ENCODE measurements at places on chromosomes 1 and 21. TPM values are rescaled to one million over a fixed set of nuclear protein-coding genes. Genes with fewer than 3 reads are reported as not detected.

The SLC30A7 gene
- total RNA-seq, result 52.6 TPM

The RGL1 gene
- 40.8 TPM for total RNA-seq

GRCh38 chr1:177185209-177185608 lies 14.5 kb downstream of the BRINP2 start:
- no peak for DNase-seq

GRCh38 chr1:228867108-228867950 lies 132.1 kb downstream of the RHOU start:
- DNase-seq, result no peak

DNA sequence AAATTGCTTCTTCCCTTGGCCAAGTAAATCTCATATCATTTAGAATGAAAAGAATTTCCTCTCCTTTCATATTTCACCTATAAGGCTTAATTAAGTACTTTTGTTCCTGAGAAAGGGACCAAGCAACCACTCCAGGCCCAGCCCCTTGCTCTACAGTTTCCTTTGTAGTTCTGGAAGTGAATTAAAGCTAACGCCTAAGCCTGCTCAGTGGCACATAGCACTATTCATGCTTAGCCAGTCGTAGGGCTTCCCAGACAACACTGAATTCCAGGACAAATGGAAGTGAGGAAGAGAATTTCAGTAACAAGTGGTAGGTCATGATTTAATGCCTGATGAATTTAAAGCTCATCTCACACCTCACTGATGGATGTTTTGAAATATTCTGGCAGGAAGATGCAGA lies 73.3 kb downstream of the RPAP2 start:
- DNase-seq, result no peak

GRCh38 chr1:170156594-170156993 lies 10.8 kb downstream of the NTMT2 start:
- DNase-seq, result no peak

DNA sequence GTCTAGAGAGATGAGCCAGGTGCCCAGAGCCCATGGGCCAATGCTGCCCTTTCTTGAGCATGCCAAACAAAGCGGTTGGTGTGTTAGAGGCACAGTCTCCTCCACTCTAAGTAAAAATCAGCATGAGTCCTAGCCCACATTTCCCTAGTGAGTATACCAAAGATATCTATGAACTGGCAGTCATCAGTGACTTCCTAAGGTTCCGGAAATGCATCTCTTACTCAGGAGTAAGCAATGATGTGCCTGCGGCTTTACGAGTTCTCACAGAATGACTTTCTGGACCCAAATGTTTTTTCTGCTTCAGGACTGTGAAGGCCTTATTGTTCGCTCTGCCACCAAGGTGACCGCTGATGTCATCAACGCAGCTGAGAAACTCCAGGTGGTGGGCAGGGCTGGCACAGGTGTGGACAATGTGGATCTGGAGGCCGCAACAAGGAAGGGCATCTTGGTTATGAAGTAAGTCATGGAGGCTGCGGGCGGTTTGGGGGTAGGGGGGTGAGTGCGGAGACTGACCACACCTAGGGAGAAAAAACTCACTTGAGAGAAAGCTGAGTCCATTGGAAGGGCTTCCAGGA lies 9.2 kb downstream of the PHGDH start:
- no peak for DNase-seq

GRCh38 chr1:153688736-153689328 lies 10.3 kb downstream of the NPR1 start:
- DNase-seq, result no peak

The KCNN3 gene
- total RNA-seq, result 1.4 TPM

- DNase-seq, result no peak
Observed at GRCh38 chr1:114314098-114314497, 160.4 kb upstream of the SYT6 start.

DNA sequence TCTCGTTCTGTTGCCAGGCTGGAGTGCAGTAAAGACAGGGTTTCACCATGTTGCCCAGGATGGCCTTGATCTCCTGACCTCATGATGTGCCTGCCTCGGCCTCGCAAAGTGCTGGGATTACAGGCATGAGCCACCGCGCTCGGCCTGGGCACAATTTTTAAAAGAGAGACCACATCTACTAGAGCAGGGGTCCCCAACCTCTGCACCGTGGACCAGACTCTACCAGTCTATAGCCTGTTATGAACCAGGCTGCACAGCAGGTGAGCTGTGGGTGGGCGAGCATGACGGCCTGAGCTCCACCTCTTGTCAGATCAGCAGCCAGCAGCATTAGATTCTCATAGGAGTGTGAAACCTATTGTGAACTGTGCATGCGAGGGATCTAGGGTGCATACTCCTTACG lies 20.8 kb downstream of the TNNT2 start:
- DNase-seq, result no peak

DNA sequence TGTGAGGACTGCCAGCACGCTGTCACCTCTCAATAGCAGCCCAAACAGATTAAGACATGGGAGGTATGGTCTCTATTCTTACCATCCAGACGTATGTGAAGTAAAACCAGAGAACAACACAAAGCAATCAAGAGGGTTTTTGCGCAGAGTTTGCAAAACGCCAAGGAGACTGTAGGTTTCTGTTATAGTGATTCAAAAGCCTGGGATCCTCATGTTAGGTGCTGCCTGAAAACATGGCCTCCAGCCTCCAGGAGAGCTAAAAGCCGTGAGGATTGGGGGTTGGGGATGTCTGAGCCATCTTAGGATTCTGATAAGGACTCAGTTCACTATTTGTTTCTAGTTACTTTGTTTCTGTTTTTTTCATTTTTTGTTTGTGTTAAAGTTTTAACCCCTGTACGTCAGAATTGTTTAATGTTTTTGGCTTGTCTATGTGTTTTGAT lies 4.2 kb upstream of the CCT8 start:
- no peak for DNase-seq

The ST6GALNAC5 gene
- not detected for total RNA-seq

DNA sequence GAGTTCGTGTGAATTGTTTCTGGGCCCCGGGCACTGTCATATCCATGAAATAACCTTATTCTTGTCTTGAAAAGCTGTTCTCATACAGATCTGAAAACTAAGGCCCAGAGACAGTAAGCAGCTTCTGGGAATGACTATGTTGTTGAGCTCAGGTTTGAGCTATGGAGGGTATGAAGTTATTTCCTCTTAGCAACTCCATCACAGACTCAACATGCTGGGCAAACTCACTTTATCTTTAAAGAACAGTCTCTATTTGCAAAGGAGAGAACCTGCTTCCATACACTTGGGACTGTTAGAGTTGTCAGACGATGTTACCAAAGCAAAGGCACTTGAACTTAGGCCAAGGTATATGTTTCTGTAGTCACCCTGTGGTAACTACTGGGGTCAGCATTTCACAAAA lies 90.0 kb downstream of the GPR88 start:
- DNase-seq, result no peak

The SLC45A3 gene
- total RNA-seq, result 8.3 TPM

DNA sequence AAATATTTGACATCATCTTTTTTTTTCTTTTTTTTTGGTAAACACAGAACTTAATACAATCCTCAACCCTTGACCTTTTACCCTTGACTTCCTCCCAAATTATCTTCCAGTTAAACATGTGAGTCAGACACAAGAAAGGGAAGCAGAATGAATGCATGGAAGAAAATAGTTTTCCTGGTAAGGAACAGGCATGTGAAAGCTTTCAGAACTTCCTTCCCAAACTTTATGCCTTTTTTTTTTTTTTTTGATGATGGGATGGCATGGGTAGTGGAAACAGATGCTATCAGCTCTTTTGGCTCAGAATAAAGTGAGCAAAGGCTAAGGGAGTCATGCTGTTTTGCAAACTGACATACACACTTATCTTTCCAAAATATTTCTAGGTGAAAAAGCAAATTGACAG lies 1079.1 kb downstream of the TTLL7 start:
- DNase-seq, result peak; percentile 93

GRCh38 chr1:233121947-233122559 lies 171.6 kb downstream of the NTPCR start:
- DNase-seq, result peak; percentile 69

DNA sequence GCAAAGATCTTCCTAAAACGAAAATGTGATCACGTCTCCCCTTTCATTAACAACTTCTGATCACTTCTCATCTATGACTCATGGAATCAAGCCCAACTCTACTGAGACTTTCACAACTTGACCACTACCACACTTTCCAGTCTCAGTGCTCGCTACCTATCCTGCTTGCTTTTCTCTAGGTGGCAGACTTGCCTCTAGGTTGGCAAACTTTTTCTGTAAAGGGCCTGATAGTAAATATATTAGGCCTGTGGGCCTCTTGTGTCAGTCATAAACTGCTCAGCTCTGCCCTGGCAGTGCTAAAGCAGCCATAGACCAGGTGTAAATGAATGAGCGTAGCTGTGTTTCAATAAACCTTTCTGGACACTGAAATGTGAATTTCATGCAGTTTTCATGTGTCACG lies 21.5 kb upstream of the HMGB4 start:
- no peak for DNase-seq

DNA sequence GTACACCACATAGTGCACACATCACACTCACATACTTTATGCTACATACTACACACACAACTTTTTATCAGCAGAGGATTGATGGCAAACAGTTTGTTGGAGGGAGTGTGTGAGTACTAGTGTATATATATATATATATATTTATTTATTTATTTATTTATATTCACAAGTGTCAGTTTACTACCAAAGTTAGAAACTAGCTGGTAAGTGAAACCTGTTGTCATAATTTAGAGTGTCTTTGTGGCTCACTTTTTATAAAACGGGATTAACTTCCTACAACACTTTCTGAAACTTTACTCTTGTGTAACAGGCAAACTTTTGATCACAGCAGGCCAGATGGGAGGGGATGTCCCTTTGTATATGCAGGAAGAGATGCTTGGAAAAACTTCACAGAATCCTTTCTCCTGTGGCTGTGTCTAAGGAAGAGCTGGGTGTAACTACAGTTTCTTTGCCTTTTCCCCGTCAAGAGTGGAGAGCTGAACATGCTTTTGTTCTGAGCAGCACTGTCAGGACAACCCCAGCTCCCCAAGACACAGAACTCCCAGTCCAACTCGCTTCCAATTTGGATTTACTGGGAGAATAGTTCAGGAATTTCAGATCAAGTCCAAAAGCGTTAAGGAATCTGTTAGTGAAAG lies 1.9 kb upstream of the SAMD13 start:
- DNase-seq, result no peak

The FHAD1 gene
- total RNA-seq, result 0.20 TPM

GRCh38 chr1:212827171-212827776 lies 20.2 kb downstream of the SPATA45 start:
- no peak for DNase-seq

GRCh38 chr1:203692565-203693470 lies 66.2 kb downstream of the ATP2B4 start:
- peak; percentile 59 for DNase-seq

- DNase-seq, result no peak
Observed at GRCh38 chr1:2528966-2529783, 888 bp downstream of the HES5 start.

GRCh38 chr1:17984583-17984982 lies 123.0 kb upstream of the IGSF21 start:
- DNase-seq, result no peak

GRCh38 chr1:173503391-173503790 lies 26.3 kb downstream of the PRDX6 start:
- DNase-seq, result no peak

DNA sequence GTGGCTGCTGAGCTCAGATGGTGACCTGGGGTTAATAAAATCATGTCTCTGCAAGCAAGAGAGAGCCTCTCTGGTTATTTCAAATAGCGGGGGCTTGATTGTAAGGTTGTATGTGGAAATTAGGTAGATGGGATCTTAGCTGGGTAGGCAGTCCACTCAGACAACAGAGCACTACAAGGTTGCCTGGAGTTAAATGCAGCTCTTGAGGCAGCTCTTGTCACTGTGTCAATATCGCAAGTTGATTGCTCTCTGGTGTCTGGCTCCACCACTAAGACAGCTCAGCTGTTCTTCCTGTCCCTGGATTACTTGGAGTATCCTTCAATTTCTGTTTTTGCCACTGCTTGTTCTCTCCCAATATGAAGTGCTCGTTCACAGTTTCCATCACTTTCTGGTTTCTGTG lies 93.8 kb downstream of the C21orf91 start:
- DNase-seq, result no peak

The TNFSF4 gene
- total RNA-seq, result 49.1 TPM

DNA sequence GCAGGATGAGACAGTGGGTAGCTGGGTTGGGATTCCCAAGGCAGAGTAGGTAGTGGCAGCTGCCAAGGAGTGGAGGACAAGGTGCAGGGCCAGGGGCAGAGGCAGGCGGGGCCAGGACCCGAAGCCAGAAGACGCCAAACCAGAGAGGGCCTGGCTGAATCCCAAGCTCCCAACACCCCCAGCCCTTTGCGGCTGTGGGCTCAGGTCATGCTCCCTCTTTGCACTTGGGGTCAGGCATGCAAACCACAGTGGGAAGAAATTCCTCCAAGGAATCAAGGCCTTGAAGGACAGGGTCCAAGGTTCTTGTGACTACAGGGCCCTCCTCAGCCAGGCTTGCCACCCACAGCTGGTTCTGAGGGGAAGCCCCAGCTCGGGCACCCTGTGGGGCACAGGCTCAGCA lies 6.2 kb downstream of the C1orf210 start:
- DNase-seq, result no peak

DNA sequence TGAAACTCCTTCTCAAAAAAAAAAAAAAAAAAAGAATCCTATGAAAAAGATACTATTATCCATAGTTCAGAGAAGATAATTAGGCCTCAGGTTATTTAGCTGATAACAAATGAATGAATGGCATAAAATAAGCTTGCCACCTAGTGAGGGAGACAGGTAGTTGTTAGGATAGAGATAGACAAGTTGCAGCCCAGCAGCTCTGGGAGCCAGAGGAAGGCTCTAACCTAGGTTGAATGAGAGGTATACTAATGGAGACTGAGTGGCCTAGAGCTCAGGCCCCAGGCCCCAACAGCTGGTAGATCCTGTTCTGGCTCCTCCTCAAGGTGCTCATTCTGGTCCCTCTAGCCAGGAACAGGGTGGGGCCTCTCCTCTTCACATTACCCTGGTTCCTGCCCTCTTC lies 20.6 kb upstream of the RSPO1 start:
- DNase-seq, result no peak

DNA sequence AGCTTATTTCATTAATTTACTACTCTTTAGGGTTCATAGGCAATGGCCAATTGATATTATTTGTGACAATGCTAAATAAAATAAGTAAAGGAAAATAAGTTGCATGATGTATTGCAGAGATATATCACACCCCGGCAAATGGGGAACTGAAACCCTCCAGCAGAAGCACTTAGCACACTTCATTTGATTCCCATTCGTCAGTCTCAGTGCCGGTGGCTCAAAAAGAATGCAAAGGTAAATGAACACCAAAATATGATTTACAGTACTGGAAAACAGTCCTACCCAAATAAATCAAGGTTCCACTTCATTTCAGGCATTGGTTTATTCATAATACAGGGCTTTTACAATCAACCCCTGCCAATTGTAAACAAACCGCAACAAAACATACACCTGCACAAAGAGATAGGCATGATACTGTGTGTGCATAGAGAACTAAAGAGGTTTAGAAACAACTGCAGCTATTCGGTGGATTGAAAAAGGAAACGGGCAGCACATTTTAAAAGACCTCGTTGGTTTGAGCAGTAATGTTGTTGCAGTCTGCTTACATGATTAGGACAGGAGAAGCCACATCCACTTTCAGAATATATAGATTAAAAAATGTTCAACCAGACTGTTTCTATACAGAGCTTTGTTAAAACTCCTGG lies 1019.2 kb downstream of the TTLL7 start:
- DNase-seq, result no peak
